ENCODE measurements at places on chromosomes 7 and 10. TPM values are rescaled to one million over a fixed set of nuclear protein-coding genes. Genes with fewer than 3 reads are reported as not detected.
A peak's percentile ranks its signal among the peaks of the same experiment; 100 is the strongest.

- DNase-seq: no peak
Observed at GRCh38 chr10:21260506-21261149, 264.9 kb downstream of the SKIDA1 start.

DNA sequence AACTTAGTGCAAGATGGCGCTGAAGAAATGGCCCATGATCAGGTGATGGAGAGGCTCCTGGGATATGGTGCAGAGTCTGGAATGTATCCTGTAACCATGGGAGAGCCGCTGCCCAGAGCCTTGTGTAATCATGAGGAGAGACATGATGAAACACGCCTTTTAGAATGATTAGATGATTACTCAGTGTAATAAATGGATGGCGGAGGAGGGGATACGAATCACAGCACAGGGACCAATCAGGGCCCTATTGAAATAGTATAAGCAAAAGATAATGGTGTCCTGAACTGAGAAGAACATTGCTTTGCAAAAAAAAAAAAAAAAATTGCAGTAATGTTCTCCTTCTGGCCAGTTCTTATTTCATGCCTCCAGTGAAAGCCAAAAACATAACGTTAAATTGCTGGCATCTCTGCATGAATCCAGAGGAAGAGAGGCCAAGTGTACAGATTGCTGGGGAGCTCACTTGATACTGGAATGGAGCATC, 668.5 kb upstream of the AUTS2 start:
- no peak for DNase-seq

GRCh38 chr7:118041251-118041878, 142.6 kb upstream of the LSM8 start:
- DNase-seq: no peak

GRCh38 chr10:926075-926698, 5.3 kb downstream of the LARP4B start:
- DNase-seq: peak; percentile 73

- DNase-seq: no peak
Observed at GRCh38 chr7:45007106-45007505, 7.1 kb downstream of the CCM2 start.

GRCh38 chr7:158414002-158414401, 173.6 kb downstream of the PTPRN2 start:
- no peak for DNase-seq

DNA sequence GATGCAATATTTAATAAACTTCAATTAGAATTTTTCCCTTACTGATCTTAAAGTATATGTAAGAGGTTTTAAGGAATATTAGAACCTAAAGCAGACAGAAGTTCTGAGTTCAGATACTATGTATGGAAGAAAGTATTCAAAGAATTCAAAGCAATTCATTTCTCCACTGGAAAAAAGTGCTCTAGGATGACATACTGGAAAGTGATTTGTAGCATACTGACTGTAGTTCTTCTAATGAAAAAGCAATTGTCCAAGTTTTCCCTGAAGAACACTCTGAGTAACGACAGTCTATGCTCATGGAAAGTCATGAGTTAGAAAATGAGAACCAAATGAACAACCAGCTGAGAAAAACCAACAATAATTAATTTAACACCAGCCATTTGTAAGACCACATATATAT, 180.8 kb upstream of the SLC26A5 start:
- DNase-seq: no peak

DNA sequence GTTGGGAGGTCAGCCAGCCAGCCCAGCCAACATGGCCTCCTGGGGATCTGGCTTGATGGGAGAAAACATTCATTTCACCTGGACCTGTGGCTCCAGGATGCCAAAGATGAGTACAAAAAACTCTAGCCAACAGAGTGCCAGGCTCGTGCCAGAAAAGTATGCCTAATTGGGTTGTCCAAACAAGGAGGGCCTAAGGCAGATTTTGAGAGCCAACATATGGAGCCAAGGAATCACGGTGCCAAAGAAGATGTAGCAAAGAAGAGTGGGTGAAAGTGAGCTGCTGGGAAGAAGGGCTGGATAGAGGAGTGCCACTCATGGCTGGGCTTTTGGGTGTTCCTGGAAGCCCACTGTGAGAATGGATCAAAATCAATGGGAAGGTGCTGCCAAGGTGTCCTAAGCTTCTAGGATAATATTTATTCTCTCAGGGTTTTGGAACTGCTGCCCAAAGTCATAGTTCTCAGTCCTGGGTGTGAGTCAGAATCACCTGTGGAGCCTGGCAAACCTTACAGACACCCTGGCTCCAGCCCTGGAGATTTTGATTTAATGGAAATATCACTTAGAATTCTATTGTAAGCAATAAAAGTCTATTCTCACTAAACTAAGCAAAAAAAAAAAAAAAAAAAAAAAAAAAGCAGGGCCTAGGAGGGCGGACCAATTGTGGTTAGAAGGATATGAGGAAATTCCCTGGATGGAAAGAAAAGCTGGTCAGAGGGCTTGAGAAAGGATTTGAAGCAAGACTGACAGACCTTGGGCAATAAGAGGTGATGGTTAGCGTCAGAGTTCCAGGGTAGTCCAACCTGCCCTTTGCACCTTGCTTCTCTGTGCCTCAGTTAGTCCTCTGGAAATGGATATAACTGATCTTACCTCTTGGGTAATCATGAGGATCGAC, 182.2 kb upstream of the PRR15 start:
- no peak for DNase-seq

GRCh38 chr7:158809596-158809995, 19.7 kb downstream of the ESYT2 start:
- no peak for DNase-seq

- no peak for DNase-seq
Observed at GRCh38 chr10:11024596-11024995, 6.9 kb downstream of the CELF2 start.

- DNase-seq: peak; percentile 69
Observed at GRCh38 chr10:71805776-71806703, 32.7 kb upstream of the VSIR start.

DNA sequence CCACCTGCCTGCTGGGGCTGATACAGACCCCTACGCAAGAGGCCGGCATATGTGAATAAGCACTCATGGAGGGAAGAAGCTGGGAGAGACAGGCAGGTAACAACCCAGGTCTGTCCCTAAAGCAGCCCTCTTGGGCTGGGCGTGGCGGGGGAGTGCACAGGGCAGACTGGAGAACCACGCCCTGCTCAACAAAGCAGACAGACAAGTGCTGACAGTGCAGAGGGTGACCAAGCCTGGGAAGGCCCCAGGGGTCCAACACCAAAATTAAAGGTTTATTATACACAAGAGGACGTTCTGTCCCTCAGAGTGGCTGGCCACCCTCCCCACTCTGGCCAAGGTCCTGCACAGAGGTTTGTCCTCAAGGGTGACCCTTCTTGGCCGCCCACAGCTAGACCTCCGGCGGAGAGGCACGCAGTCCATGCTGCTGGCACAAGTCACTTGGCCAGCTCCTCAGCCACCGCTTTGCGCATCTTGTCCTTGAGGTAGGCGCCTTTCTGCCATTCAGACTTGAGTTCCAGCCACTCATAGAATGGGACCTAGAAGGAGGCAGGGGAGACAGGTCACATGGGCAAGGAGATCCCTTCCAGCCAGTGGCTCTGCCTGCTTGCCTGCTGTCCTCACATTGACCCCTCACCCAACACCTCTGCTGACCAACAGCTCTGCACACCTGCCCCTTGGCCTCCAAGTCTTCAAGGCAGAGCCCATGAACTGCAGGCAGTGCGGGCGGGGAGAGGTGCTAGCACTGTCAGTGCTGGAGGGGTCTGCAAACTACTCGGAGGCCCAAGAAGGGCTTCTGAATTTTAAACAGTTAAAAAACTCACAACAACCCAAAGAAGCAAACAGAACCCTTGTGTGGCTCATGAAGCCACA, 11.4 kb upstream of the NACAD start:
- no peak for DNase-seq

GRCh38 chr10:96238646-96239623, 32.4 kb downstream of the BLNK start:
- DNase-seq: no peak

- no peak for DNase-seq
Observed at GRCh38 chr10:35079763-35080162, 10.4 kb downstream of the CUL2 start.

DNA sequence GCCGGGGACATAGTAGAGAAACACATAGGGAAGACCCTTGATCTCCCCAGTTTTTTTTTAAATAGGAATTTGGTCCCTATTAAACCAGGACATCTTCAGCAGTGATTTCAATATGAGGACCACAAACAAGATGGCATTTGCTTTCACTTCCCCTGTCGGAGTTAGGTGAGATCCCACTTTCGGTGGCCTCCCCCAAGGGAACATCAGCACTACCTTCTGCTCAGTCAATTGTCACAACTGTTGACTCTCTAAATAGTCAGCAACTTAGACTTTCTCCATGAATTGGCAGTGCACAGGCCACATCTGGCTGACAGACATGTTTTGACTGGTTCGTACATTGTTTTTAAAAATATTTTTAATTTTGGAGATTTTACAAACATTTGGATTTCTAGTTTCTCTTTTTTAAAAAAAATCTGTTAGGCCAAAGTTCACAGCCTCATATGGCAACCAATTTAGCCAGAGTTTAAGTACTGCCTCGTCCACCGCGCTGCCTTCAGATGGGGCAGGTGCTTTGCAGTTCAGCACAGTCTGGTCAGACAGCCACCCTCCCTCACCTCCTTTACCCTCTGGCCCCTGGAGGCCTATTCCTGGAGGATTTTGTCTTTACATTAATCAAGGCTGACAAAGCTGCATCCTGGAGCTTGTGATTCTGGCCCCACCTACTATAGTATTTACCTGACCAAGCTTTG, 139.2 kb upstream of the PRR15 start:
- no peak for DNase-seq

DNA sequence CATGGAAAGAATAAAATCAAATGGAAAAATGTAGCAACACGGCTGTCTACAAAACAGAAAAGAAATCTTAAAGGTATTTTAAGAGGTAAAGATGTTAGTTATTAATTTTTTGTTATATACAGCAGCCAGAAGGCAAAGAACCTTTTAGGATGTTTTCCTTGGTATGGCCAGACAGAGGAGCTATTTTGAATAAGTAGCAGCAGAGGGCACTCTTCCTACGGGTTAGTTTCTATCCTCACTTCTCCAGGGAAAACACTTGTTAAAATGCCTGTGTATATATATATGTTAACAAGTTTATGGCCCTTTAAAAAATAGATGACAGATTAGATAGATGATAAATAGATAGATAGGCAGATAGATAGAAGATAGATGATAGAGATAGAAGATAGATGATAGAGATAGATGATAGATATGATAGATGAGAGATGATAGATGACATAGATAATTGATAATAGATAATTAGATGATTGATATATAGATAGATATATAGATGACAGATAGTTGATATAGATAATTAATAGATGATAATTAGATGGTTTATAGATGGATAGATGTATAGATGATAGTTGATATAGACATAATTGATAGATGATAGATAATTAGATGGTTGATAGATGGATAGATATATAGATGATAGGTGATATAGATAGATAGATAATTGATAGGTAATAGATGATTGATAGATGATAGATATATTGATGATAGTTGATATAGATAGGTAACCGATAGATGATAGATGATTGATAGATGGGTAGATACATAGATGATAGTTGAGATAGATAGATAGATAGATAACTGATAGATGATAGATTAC, 57.8 kb upstream of the WIPF3 start:
- DNase-seq: no peak

DNA sequence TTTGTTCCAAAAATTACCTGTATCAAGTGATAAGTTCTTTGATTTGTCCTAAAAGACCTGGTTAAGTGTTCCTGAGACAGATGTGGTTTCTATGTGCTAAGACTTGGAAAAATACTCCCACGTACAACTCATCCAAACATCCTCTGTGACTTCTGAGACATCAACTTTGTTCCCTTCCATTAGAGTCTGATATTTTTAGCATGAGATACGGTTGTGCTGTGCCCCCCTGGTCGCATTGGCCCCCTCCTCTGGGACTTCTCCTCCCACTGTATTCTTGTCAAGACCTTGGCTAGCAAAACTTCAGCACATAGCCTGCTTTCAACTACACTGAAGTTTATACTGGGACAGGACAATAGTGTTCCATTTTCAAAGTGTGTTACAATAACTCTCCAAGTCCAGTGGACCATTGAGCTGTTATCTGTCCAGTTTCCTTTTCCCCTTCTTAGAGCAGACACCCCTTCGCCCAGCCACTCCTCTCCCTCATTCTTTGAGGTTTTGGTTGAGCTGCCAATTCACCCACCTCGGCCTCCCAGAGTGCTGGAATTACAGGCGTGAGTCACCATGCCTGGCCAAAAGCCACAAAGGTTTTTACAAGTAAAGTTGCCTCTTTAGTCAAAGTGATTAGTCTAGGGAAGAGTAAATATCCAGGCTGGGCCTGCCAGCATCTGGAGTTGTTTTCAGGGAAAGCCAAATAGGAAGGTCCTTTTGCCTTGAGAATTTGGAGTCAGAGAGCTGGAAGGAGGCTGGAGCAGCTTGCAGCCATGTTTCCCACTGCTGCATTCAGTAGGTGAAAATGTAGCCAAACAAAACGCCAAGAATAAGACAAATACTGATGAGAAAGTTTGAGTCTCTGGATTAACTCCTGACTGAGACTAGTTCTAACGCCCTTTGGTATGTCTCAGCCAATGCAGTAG, 17.8 kb upstream of the PDLIM1 start:
- peak; percentile 81 for DNase-seq

ACHE gene
- 29.2 TPM for total RNA-seq

HOXA7 gene
- 38.9 TPM for total RNA-seq

EFCAB10 gene
- total RNA-seq: not detected

KLF14 gene
- not detected for total RNA-seq

KCNK18 gene
- not detected for total RNA-seq

FAM180A gene
- total RNA-seq: 0.89 TPM

SEMA3A gene
- 3.4 TPM for total RNA-seq

HDAC9 gene
- 21.7 TPM for total RNA-seq

SNX13 gene
- total RNA-seq: 63.2 TPM

KCP gene
- total RNA-seq: 1.6 TPM

CALU gene
- total RNA-seq: 42.6 TPM

GRK5 gene
- total RNA-seq: 12.4 TPM

SLC18A3 gene
- 0.12 TPM for total RNA-seq

DYDC2 gene
- total RNA-seq: not detected
